Mammary microvascular endothelial cell (primary cell): ENCODE measurements at places on chromosomes 2 and 18. TPM values are rescaled to one million over a fixed set of nuclear protein-coding genes. Genes with fewer than 3 reads are reported as not detected.

Gene STARD6
- total RNA-seq = not detected in 2 replicates

Gene DSC2
- total RNA-seq = 0.07 and 0.20 TPM in 2 replicates

Gene SLC25A12
- 16.3 and 17.1 TPM in 2 replicates for total RNA-seq

Gene RGPD4
- not detected in 2 replicates for total RNA-seq

Gene KIDINS220
- total RNA-seq = 31.3 and 31.5 TPM in 2 replicates

Gene DLGAP1
- total RNA-seq = 0.93 and 1.1 TPM in 2 replicates

Gene KLF11
- 8.7 and 10.7 TPM in 2 replicates for total RNA-seq

Gene VPS4B
- total RNA-seq = 29.3 and 30.3 TPM in 2 replicates

Gene HOXD13
- not detected in 2 replicates for total RNA-seq

Gene IL18RAP
- total RNA-seq = not detected in 2 replicates

Gene LYPD1
- 24.4 and 26.4 TPM in 2 replicates for total RNA-seq

Gene SATB2
- 0.60 and 4.5 TPM in 2 replicates for total RNA-seq

Gene CCDC74B
- total RNA-seq = 0.93 and 1.8 TPM in 2 replicates

Gene ERBB4
- under 0.01 and 0.07 TPM in 2 replicates for total RNA-seq

Gene REG3G
- total RNA-seq = not detected in 2 replicates

Gene HMSD
- not detected in 2 replicates for total RNA-seq

Gene ZNF396
- total RNA-seq = 0.67 TPM in 1 of 2 replicates, not detected in the other

Gene SULT1C4
- total RNA-seq = 4.1 and 6.7 TPM in 2 replicates

Gene CPLX4
- total RNA-seq = not detected in 2 replicates

Gene CNGA3
- total RNA-seq = 0.05 TPM in 1 of 2 replicates, not detected in the other

Gene BOLL
- not detected in 2 replicates for total RNA-seq

Gene PRKAG3
- not detected in 2 replicates for total RNA-seq

Gene RAB6C
- not detected in 2 replicates for total RNA-seq

Gene PRSS56
- total RNA-seq = not detected in 2 replicates

Gene KDSR
- total RNA-seq = 25.2 and 35.2 TPM in 2 replicates

Gene NAT8
- not detected in 2 replicates for total RNA-seq

Gene DYNAP
- not detected in 2 replicates for total RNA-seq

Gene REG3A
- not detected in 2 replicates for total RNA-seq

Gene HNMT
- 1.4 and 5.5 TPM in 2 replicates for total RNA-seq

Gene AMER3
- not detected in 2 replicates for total RNA-seq

Gene CTLA4
- 0.30 TPM in 1 of 2 replicates, not detected in the other for total RNA-seq

Gene NOTO
- not detected in 2 replicates for total RNA-seq

Gene ELOA2
- total RNA-seq = not detected in 2 replicates

Gene MEIS1
- total RNA-seq = 0.79 and 8.4 TPM in 2 replicates

Gene SPR
- total RNA-seq = 37.6 and 38.9 TPM in 2 replicates

Gene ANKRD30B
- total RNA-seq = not detected in 2 replicates

Gene AOX1
- total RNA-seq = 16.0 and 21.0 TPM in 2 replicates

Gene SPC25
- total RNA-seq = 18.6 and 18.8 TPM in 2 replicates

Gene SIX3
- not detected in 2 replicates for total RNA-seq

Gene SPP2
- not detected in 2 replicates for total RNA-seq

Gene SKOR2
- total RNA-seq = not detected in 2 replicates

Gene SGPP2
- not detected in 2 replicates for total RNA-seq

Gene GLB1L
- total RNA-seq = 4.5 and 7.5 TPM in 2 replicates

Gene KCNS3
- total RNA-seq = 1.1 and 4.8 TPM in 2 replicates

Gene POTEC
- not detected in 2 replicates for total RNA-seq

Gene ASB1
- total RNA-seq = 6.9 and 12.8 TPM in 2 replicates

Gene RAB27B
- under 0.01 and 0.25 TPM in 2 replicates for total RNA-seq

Gene SH3BP4
- total RNA-seq = 56.4 and 63.5 TPM in 2 replicates

Gene MTCL1
- total RNA-seq = 14.3 and 17.1 TPM in 2 replicates

Gene HOXD3
- 4.6 and 4.9 TPM in 2 replicates for total RNA-seq

Gene RBFA
- total RNA-seq = 37.7 and 45.3 TPM in 2 replicates

Gene CCDC68
- 5.3 and 5.9 TPM in 2 replicates for total RNA-seq

Gene HRH4
- total RNA-seq = not detected in 2 replicates
